ENCODE measurements at places on chromosomes 7 and 10. TPM values are rescaled to one million over a fixed set of nuclear protein-coding genes. Genes with fewer than 3 reads are reported as not detected.

Gene RBM33
- total RNA-seq: 93.9 TPM

Gene LRRN3
- total RNA-seq: 117 TPM

Gene POLR2J3
- 90.1 TPM for total RNA-seq

Gene SPDYE5
- total RNA-seq: not detected

Gene PGAM2
- total RNA-seq: 2.5 TPM

Gene CLDN4
- 0.63 TPM for total RNA-seq

Gene IFIT1B
- not detected for total RNA-seq

Gene LIPK
- total RNA-seq: not detected

Gene RAMP3
- 8.1 TPM for total RNA-seq

Gene CCDC7
- 124 TPM for total RNA-seq

Gene CALML3
- not detected for total RNA-seq

Gene RNF133
- 1.6 TPM for total RNA-seq

Gene CCL24
- total RNA-seq: not detected

Gene NHLRC2
- 47.3 TPM for total RNA-seq

Gene ZNF503
- 1.9 TPM for total RNA-seq

Gene LMBR1
- 156 TPM for total RNA-seq

Gene ELFN1
- 11.0 TPM for total RNA-seq

Gene OR2A1
- not detected for total RNA-seq

Gene PRSS37
- total RNA-seq: not detected

Gene VSTM2A
- 63.2 TPM for total RNA-seq

Gene NEUROG3
- total RNA-seq: not detected

Gene RBP3
- not detected for total RNA-seq

Gene CNPY1
- not detected for total RNA-seq

Gene TAF3
- 5.9 TPM for total RNA-seq

Gene PROSER2
- 0.31 TPM for total RNA-seq

Gene SPDYE6
- total RNA-seq: not detected

Gene XRCC2
- 6.9 TPM for total RNA-seq

Gene TRA2A
- 88.6 TPM for total RNA-seq

Gene GIMAP4
- 3.4 TPM for total RNA-seq

Gene CHCHD1
- total RNA-seq: 16.3 TPM

Gene C10orf143
- 1.3 TPM for total RNA-seq

Gene KNDC1
- 12.2 TPM for total RNA-seq

Gene AOC1
- not detected for total RNA-seq

Gene FAM25C
- not detected for total RNA-seq

Gene CPXM2
- 0.31 TPM for total RNA-seq

Gene MMP21
- 0.31 TPM for total RNA-seq

Gene ITPRID1
- 5.3 TPM for total RNA-seq

Gene NAT16
- 3.4 TPM for total RNA-seq

Gene MYH16
- not detected for total RNA-seq

Gene KIF11
- total RNA-seq: 8.5 TPM

Gene GRM3
- 133 TPM for total RNA-seq

Gene ACSL5
- total RNA-seq: 1.3 TPM

Gene ANKRD61
- total RNA-seq: not detected

Gene FOXP2
- total RNA-seq: 36.0 TPM

Gene ANKRD7
- 4.4 TPM for total RNA-seq

Gene COL13A1
- 5.0 TPM for total RNA-seq

Gene RET
- total RNA-seq: 1.6 TPM

Gene COL17A1
- total RNA-seq: not detected

Gene AZGP1
- not detected for total RNA-seq

Gene NUDCD3
- 119 TPM for total RNA-seq

Gene PITRM1
- 81.4 TPM for total RNA-seq

Data from parietal lobe (tissue), 2 donors.